ENCODE measurements at places on chromosomes 2 and 18.
A peak's percentile ranks its signal among the peaks of the same experiment; 100 is the strongest.

DNA sequence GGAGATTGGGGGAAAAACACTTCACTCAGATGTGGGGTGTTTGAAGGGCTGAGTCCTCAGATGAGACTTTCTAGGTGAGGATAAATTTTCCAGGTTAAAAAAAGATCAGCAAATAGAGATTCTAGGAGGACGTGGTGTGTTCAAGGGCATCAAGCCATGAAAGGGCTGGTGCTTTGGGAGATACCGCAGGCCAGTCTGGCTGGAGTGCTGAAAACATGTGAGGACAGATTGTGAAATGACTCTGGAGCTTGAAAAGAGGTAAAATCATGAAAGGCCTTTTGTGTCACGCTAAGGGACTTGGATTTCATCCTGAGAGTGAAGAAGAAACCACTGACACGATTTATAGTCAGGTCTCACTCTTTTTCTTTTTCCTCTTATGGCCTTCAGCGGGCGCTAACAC, 320.5 kb downstream of the DPP10 start:
- DNase-seq, result no peak

DNA sequence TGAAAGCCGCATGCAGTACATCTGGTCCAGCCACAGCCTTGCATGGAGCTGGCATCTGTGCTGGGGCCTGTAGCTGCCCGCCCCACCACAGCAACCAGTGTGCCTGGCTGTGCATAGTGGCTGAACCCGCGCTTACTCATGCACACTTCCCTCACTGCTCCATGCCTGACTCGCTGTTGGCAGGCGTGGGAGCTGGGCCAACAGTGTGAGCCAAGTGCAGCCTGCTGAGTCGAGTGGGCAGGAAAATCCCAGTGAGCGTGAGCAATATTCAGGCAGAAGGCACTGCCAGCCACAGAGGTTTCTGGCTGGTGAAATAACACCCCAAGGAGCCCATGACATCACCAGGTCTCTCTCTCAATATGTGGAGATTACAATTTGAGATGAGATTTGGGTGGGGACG, 1674.1 kb upstream of the TMEFF2 start:
- no peak for DNase-seq

DNA sequence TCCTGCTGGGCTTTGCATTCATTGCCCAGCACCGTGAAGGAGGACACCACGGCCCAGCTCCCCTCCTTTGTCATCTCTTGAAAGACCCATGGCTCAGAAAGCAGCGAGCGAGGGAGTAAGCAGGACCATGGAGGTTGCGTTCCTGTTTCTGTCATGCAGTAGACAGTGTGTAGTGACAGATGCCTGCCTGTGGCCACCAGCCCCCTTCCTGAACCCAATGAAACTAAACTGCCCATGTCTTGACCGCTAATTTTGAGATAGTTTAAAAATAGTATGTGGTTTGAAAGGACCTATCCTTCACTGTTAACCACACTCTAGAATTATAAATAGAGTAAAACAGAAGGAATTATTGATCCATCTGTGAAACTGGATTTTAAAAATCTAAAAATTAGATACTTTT, 88.2 kb downstream of the ASAP2 start:
- DNase-seq, result no peak

DNA sequence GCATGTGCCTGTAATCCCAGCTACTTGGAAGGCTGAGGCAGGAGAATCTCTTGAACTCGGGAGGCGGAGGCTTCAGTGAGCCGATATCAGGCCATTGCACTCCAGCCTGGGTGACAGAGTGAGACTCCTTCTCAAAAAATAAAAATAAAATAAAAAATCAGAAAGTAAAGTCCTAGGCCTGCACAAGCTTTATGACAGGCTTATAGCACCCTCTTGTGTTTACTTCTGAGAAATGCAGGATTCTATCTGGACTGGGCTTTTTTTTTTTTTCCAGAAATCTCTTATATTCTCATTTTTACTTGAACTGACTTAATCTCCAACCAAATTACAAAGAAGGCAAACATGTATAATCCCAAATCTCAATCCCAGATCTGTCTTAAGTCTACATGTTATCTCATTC, 26.1 kb upstream of the REG3G start:
- no peak for DNase-seq

DNA sequence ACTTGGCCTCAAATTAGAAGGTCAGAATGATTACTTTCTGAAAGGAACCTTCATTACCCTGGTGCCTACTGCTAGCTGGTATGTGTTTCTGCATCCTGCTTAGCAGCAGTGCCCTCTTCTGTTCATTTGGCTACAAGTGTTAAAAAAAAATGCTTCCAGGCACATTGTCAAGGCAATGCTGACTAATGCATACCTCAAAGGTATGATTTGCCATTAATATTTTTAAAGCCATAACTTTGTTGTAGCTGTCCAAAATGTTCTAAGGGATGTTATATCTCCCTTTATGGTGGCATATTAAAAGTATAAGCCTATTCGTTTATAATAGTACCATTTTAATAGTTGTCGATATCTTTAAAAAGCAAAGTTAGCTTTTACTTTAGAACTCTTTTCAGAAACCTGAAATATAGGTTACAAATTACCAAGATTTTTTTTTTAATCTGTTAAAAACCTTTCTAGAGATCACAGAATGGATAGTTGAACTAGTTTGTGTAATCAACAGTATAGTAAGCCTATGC, 52.0 kb upstream of the FAM171B start:
- peak; percentile 47 for DNase-seq

- DNase-seq, result no peak
These were observed 35.4 kb downstream of the SLC8A1 start for GRCh38 chr2:40416486-40416885.

- DNase-seq, result no peak
These were observed 22.7 kb upstream of the KCNG3 start for GRCh38 chr2:42516418-42516901.

GRCh38 chr2:214836568-214836967, 27.1 kb upstream of the BARD1 start:
- DNase-seq, result no peak

GRCh38 chr2:169007941-169008340, 23.2 kb downstream of the ABCB11 start:
- no peak for DNase-seq

DNA sequence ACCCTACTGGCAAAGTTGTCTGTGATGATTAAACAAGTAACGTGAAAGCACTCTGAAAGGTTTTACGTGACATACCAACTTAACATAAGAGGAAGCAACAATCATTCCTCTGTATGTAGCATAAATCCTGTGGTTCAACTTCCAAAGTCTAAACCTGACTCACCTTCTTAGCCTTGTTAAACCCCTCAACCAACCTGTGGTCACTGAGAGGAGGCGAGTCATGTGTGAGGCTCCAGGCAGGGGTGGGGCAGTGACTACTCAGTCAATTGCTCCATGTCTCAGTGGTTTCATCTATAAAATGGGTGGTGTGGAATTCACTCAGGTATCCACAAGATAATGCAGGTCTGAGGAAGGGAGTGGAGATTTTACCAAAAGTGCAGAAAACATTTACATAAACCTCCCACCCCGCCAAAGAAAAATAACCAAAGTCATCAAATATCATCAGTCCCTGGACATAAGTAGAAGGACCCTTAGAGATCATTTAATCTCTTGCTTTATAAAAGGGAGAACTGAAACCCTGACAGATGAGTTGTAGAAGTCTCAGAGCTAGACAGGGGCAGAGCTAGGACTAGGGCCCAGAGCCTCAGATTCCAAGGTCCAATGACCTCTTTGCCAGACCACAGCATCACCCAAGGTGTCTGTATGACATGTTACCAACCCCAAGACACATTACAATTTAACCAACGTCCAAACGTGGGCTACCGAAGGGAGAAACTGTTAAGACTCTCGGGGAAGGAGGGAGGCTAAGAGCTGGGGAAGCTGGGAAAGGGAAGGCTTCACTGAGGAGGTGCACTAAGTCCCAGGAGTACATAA, 3.7 kb upstream of the PCBP1 start:
- peak; percentile 75 for DNase-seq

GRCh38 chr2:23299476-23300195, 85.3 kb upstream of the KLHL29 start:
- DNase-seq, result no peak

- no peak for DNase-seq
These were observed 45.0 kb downstream of the SDC1 start for GRCh38 chr2:20179755-20180594.

- no peak for DNase-seq
These were observed 488.9 kb downstream of the MBD2 start for GRCh38 chr18:53735526-53735925.

- DNase-seq, result no peak
These were observed 92.5 kb downstream of the DGKD start for GRCh38 chr2:233446606-233447305.

- DNase-seq, result no peak
These were observed 224.8 kb upstream of the SOX11 start for GRCh38 chr2:5467178-5467905.

DNA sequence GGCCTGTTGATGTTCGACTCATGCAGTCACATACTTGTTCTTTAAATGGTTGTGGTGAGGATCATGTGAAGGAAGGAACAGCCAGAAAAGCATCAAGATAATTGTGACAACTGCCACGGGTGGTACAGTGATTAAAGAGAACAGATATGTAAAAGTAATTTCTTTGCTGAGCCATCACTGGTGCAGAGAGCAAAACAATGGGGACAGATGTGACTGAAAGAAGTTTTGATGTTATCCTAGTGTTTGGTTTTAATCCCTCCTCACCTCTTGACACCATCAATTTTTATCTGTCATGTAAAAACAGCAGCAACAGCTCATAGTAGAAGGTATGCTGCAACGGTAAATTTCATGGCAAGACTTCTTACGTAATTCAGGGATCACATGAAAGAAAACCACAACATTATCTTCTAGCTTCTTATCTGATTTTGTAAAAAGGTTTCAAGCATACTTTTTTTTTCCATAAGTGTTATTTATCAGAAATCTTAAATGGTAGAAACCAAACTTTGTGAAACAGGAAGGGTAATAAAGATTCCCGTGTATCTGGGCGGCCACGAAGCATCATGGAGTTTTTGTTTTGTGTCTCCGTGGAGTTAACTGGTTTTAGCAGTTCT, 65.2 kb downstream of the PLCL1 start:
- peak; percentile 46 for DNase-seq

DNA sequence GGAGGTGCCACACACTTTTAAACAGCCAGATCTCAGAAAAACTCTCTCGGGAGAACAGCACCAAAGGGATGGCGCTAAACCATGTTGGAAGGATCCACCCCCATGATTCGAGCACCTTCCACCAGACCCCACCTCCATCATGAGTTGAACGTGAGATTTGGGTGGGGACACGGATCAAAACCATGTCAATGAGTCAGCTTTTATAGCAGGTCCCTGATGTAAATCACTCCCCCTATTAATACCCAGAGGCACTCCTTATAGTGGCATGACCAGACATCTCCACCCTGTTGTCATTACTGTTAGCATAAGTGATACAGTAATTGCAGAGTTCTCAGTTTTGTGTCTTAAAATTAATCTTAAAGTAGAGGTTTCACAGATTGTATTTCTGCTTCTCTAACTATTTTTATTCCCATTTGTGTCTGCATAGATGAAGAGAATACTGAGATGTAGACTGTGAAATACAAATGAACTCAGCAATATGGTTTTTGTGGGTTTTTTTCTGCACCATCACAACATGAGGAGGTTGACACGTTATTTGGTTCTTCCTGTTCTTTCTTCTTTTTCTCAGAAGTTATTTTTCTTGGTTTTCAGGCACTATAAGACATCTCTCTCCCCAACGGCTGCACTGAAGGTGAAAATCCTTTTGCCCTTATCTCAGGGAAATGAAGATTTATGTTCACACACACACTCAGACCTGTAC, 218.2 kb downstream of the ARL4C start:
- DNase-seq, result peak; percentile 72

DNA sequence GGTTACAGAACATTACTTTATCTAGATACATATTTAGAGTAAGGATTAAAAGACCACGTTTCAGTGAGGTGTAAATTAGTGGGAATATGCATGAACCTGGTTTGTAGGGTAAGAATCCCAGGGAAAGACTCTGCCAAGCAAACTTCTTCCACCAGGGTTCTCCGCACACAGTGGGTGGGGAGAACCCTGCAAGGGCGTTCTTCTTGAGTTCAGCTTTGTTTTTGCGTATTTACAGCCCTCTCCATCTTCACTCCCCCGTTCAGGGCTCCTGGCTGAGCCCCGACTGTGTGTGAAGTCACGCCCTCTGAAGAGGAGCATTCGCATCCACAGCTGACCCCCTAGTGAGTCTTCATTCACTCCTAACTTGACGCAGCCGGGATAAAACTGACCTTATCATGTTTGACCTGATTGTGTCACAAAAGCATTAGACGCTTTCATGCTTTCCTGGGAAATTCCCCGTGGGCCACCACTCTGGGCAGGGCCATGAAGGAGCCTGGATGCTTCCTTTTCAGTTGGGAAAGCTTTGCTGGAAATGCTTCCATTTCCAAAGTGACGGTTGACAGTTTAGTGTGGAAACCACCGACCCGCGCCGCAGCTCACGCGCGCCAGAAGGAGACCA, 1.0 kb downstream of the ALKAL2 start:
- DNase-seq, result no peak

DNA sequence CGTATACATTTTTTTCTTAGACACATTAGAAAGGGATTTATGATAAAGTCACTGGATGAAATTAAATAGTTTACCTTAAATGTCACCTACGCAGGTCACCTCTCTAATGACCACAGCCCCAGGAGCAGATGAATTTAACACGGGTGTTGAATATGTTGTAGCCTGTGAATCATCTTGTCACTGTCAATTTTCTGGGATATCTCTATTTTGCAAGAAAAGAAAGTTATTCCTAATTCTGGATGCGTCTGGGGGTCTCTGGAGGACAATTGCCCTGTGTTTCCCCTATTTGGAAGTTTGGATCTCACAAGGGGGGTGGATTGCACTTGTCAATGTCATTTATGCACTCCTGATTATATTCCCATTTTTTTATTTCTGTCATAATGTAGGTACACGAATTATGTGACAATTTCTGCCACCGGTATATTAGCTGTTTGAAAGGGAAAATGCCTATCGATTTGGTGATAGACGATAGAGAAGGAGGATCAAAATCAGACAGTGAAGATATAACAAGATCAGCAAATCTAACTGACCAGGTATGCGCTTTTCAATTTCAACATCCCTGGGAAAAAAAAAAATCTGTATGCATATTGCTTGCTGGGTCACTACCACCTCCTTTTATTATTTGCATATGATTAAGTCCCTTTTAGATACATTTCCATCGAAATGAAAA, 7.7 kb downstream of the MEIS1 start:
- no peak for DNase-seq

DNA sequence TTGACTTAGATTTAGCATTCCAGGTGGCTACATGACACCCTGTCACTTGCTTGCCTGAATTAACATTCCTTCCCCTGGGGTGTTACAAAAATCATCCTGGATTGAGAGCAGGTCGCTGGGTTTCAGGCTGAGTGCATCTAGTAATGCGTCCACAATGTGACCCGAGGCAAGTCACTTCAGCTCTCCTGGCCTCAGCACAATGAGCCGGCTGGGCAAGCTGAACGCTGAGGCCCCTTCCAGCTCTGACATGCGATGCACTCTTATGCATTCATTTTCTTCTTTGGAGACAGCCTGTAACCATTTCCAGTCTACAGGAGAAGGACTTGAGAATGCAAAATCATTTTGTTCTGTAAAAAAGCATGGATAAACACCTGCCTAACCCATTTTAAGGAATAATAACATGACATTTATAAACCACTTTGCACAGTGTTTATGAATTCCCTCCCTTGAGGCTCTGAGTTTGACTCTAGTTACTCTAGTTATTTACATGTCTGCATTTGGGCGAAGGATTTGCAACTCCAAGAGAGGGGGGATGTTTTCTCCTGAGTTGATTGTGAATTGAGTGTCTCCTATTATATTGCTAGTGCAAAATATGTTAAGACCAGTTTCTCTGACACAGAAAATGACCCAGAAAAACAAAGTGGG, 63.0 kb upstream of the CPO start:
- DNase-seq, result no peak
